ENCODE measurements at places on chromosomes 6 and 20. TPM values are rescaled to one million over a fixed set of nuclear protein-coding genes. Genes with fewer than 3 reads are reported as not detected.

- no peak for DNase-seq
Observed at GRCh38 chr20:7695635-7696034, 244.6 kb downstream of the HAO1 start.

KHDC1 gene
- 4.2 TPM for total RNA-seq

CTCFL gene
- not detected for total RNA-seq

GRCh38 chr6:44867571-44868334 lies 460.4 kb upstream of the RUNX2 start:
- DNase-seq: no peak

DNA sequence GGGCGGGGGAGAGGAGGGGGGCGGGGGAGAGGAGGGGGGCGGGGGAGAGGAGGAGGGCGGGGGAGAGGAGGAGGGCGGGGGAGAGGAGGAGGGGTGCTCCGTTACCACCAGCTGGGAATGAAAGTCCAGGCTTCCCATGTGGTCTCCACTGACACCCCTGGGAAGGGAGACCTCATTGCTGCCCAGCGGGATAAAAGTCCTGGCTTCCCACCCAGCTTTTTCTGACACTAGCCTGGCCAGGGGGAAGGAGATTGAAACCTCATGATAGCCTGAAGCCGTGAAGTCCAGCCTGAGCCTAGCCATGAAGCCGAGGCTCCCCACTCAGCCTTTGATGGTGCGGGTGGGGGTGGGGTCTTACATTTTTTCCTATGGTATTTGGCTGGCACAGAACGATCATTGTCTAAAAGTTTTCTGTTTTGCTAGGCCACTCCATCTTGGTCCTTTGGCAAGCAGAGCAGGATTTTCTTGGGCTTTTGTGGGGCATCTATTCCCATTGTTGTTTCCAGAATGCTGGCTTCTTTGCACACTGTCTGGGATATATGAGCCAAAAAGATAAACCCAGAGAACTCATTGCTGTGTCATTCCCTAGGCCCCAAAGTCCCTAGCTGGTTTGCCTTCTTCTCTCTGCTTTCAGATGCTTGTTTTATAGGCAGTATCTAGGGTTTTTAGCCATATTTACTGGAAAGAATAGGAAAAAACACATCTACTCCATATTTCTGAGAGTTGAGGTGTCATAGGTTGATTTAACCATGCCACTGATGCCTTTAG lies 67.9 kb upstream of the RNF24 start:
- no peak for DNase-seq

GRCh38 chr6:148064406-148065134 lies 278.1 kb upstream of the SASH1 start:
- peak; percentile 68 for DNase-seq

GRCh38 chr6:159360306-159360705 lies 191.1 kb downstream of the FNDC1 start:
- DNase-seq: no peak

DNA sequence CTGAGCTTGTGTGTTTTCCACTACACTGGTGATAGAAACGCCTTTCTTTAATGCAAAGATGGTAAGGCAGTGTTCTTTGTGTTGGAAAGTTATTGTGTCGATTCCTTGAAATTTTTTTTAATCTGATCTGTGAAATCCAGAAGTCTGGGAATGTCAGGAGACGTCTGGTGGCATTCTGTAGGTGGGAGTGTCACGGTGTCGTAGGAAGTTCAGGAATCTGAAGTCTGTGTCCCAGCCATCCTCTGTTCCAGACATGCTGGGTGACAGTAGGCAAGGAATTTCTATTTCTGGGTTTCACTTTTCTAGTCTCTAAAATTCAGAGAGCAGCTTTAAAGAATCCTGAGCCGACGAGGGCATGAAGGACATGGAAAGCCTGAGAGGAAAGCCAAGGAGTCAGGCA lies 223.8 kb downstream of the ZNF217 start:
- DNase-seq: no peak

- DNase-seq: no peak
Observed at GRCh38 chr6:147947521-147947920, 395.1 kb upstream of the SASH1 start.

- no peak for DNase-seq
Observed at GRCh38 chr6:156971153-156971885, 194.1 kb downstream of the ARID1B start.

GRCh38 chr20:10328897-10329255 lies 105.1 kb downstream of the MKKS start:
- DNase-seq: no peak

DNA sequence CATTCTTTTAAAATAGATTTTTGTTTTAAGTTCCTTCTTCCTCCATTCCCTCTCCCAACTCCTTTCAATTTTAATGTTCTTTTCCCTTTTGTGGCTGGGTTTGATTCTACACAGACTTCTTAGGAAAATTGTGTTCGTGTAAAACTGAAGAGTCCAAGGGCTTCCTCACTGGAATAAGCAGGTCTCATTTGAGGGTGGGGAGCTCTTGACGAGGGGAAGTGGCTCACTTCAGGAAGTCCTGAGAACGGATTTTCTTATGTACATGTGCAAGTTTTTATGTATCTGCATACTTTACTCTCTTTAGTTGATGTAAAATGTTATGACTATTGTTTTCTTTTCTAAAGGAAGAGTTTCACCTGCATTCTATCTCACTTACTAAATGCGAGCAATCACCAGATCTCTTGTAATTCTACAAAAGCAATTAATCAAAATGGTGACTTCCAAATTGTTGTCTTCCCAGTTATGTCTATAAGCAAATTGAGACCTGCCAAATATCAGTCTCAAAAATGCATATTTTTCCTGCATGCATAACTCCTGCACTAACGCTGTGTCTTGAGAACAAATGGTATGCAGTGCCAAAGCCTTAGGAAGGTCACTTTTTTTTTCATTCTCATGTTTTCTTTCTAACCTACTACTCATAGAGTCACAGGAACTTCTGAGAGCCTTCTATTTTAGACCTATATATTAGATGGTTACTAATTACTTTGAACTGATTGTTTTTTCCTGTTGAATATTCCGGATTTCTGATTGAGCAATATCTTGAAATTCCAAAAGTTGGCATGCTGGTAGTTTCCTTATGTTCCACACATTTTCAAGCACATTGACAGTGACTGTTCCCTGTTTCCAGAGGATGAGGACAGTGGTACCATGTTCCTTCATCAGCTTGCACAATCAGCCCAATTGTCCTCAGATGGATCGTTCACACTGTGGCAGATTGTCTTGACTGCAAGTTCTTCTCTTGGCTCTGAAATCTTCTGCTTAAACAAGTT lies 251.9 kb upstream of the PRDM1 start:
- no peak for DNase-seq

GRCh38 chr6:150403458-150404246 lies 34.8 kb downstream of the IYD start:
- peak; percentile 79 for DNase-seq

- DNase-seq: peak; percentile 15
Observed at GRCh38 chr6:96836631-96837080, 621 bp downstream of the GPR63 start.

SYCP2 gene
- total RNA-seq: 1.8 TPM

LST1 gene
- 10.2 TPM for total RNA-seq

GRCh38 chr20:57609086-57609841 lies 11.0 kb downstream of the ZBP1 start:
- DNase-seq: no peak

DNA sequence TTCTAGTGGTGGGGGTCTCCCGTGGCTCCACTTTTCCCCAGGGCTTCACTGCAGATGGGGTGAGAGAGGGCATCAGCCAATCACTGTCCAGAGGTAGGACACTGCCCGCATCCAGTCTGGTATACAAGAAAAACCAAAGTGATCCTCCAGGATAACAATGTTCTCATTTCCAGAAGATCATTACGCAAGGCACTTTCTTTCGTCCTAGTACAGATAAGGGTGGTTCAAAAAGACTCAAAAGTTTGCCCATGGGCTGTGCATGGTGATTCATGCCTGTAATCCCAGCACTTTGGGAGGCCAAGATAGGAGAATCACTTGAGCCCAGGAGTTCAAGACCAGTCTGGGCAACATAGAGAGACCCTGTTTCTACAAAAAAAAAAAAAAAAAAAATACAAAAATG lies 16.4 kb downstream of the GMDS start:
- DNase-seq: no peak

DNA sequence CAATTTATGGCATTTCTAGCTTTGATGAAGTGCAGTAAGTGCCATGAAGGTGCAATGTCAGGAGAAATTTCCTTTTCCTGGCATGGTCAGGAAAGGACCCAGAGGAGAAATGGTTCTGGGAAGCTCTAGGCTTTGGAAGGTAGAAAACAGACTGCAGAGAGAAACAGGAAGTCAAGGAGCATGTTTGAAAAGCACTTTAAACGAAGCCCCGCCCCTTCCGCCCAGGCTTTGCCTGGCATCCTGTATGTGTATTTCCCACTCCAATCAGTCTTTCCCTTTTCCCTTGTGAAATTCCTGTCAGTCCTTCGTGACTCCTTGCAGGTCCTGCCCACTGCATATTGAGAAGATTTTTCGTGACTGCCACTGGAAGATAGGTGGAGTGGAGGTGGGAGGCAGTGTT lies 320.9 kb upstream of the SASH1 start:
- no peak for DNase-seq

PDE7B gene
- 11.6 TPM for total RNA-seq

- DNase-seq: no peak
Observed at GRCh38 chr6:100415768-100416167, 49.0 kb downstream of the SIM1 start.

DNA sequence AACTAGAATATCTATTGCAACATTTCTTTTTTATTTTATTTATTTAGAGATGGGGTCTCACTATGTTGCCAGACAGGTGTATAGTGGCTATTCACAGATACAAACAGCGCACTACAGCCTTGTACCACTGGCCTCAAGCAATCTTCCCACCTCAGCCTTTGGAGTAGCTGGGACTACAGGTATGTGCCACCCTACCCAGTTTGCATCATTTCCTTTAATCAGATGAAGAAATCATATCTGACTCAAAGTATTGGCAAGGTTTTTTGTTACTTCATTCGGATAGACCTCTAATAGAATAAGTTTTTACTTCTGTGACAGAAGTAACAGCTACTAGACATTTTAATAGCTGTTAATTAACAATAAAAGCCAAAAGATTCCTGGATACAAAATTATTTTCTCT lies 153.9 kb downstream of the CDK19 start:
- no peak for DNase-seq

TBXT gene
- total RNA-seq: not detected

ACTL10 gene
- total RNA-seq: 0.29 TPM

GABRR1 gene
- not detected for total RNA-seq

SIRPD gene
- not detected for total RNA-seq

- peak; percentile 89 for DNase-seq
Observed at GRCh38 chr6:167750956-167751358, 75.8 kb upstream of the AFDN start.

DNA sequence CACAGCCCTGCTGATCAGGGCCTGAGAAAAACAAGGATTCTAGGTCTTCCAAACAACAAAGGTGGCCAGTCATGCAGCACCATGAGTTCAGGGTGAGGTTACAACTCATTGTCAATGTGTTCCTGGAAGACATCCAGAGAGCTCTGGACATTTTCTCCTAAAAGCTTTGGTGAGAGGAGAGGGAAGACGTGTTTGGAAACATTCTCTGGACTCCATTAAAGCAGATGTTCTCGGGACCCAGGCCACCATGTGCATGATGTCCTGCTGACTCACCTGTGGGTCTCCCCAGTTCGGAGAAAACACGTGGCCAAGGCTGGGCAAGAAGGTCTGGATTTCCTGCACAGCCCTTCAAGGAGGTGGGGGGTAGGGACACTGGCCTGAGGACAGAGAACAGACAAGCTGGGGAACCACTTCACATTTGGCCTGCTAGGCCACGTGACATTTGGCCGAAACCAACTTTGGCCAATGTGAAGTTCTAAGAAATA lies 61.6 kb downstream of the KCNB1 start:
- DNase-seq: no peak

ERVFRD-1 gene
- not detected for total RNA-seq

NDRG3 gene
- 31.0 TPM for total RNA-seq

GRCh38 chr20:49982072-49982345 lies 771 bp upstream of the SNAI1 start:
- no peak for DNase-seq

DNA sequence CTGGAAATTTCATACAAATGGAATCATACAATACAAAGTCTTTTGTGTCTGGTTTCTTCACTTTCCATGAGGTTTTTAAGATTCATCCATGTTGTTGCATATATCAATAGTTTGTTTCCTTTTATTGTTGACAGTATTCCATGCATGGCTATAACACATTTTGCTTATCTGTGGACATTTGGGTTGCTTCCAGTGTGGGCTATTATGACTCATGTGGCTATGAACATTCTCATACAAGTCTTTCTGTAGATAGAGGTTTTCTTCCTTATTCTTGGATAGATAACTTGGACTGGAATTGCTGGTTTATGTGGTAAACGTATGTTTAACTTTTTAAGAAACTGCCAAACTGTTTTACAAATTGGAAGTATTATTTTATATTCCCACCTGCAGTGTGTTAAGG lies 30.0 kb upstream of the KIF6 start:
- no peak for DNase-seq

- no peak for DNase-seq
Observed at GRCh38 chr6:39610221-39610620, 115.0 kb downstream of the KIF6 start.

- no peak for DNase-seq
Observed at GRCh38 chr20:8474027-8474668, 342.1 kb downstream of the PLCB1 start.

GRCh38 chr20:59351157-59352040 lies 51.0 kb downstream of the EDN3 start:
- DNase-seq: no peak

PPP1R3D gene
- 12.2 TPM for total RNA-seq

DNA sequence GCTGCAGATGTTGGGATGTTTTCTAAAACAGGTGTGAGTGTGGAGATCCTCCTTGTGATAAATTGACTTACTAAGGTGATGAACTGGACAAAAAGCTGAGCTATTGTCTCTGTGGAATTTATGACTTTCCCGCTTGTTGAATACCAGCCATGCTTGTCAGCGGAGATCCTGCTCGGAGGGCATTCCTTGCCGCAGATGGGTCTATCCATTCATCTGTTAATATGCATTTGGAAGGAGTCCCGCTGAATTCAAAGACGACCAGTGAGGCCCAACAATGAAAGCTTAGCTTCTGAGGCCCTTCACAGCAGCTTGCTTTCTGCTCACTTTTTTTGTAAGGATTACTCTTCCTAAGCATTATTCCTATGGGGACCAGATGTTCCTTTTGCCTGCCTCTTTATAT lies 124.9 kb downstream of the TIAM2 start:
- no peak for DNase-seq

GRCh38 chr6:24149296-24149695 lies 23.3 kb downstream of the NRSN1 start:
- no peak for DNase-seq

DNA sequence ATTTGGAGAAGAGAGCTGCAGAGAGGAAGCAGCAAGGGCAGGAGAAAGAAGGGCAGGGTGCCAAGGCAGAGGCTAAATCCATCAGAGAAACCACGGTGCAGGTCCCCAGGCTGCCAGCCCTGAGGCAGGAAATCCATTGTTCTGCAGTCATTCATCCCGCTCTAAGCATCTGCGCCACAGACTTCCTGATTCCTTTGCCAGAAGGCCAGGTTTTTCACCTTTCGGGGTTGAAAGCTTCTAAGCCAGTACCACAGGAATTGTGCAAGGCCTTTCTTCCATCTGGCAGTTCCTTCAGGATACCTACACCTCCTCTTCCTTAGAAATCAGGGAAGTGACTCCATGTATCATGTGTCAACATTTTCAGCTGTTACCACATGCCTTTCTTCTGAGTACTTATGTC lies 45.6 kb downstream of the ADGRF5 start:
- DNase-seq: no peak

CRISP3 gene
- total RNA-seq: not detected

All from right cardiac atrium (tissue), 5 donors.